ENCODE measurements at places on chromosomes 4 and X. TPM values are rescaled to one million over a fixed set of nuclear protein-coding genes. Genes with fewer than 3 reads are reported as not detected.

Gene HPGD
- 2.4 TPM for total RNA-seq

Gene SLC7A11
- total RNA-seq = 0.19 TPM

Gene AMBN
- not detected for total RNA-seq

Gene TRAPPC2
- 9.9 TPM for total RNA-seq

Gene ADH1B
- 12.6 TPM for total RNA-seq

Gene PLAC1
- not detected for total RNA-seq

- DNase-seq = no peak
These were observed 59.4 kb downstream of the POLR2B start for GRCh38 chr4:57037982-57038604.

DNA sequence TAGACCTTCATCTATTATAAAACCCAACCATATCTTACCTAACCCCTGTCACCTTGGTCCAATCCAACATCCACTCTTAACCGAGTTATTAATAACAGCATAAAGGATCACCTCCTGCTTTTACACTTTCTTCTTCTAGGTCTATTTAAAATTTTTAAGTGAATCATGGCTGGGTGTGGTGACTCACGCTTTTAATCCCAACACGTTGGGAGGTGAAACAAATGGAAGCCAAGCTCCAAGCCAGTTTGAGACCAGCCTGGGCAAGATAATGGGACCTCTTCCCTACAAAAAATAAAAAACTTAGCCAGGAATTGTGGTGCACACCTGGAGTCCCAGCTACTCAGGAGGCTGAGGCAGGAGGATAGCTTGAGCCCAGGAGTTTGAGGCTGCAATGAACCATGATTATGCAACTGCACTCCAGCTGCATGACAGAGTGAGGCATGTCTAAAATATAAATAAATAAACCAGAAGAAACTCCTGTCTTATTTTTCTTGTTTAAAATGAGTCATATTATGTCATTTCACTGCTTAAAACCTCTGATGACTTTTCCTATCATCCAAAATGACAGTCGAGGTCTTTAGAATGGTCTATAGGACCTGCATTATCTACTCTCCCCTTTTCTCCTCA lies 188.4 kb downstream of the GASK1B start:
- DNase-seq = no peak

- DNase-seq = no peak
These were observed 146.3 kb downstream of the SHROOM3 start for GRCh38 chr4:76581077-76581962.

DNA sequence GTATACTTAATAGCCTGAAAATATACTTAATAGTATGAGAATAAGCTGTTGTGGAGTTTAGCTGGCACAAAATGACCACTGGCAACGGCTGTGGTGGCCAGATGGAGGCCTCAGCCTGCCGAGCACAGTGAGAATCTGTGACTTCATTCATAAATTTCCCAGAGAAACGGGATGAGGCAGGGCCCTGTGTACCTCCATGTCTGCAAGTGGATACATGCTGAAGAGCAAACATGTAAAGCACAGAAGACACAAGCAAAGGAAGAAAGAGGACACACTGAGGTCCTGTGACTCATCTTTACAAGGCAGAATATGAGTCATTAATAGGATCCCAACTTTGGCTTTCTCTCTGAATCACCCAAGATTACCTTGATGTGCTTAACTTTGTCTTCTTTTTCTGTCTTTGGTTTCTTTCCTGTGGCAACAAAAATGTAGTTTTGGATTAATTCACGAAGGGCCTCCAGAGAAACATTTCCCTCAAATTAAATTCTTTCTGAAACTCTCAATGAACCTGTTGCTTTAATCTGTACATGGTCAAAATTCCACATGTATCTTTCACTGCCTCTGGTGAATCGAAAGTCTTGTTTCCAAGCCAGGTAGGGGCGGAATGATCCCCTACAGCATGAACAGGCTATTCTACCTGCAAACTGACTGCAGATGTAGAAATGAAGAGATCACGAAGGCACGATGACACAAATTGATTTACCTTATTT lies 56.4 kb downstream of the IRF2 start:
- DNase-seq = no peak

DNA sequence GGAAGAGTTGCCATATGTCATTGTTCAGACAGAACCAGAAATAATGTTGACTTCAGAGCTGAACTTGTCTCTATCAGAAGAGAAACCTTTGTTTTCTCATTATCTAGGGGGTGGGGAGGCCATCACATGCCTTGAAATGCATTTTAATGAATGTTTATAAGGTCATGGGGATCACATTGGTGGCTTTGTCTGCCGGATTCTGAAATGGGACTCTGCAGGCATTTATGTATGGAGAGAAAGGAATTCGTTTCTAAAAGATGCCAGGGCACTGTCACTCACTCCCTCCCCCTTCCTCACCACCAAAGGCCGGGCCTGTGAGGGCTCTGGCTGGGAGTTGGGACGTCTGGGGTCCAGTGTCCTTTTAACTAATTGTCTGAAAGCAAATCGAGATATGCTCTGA lies 102.2 kb downstream of the MAMLD1 start:
- DNase-seq = no peak

DNA sequence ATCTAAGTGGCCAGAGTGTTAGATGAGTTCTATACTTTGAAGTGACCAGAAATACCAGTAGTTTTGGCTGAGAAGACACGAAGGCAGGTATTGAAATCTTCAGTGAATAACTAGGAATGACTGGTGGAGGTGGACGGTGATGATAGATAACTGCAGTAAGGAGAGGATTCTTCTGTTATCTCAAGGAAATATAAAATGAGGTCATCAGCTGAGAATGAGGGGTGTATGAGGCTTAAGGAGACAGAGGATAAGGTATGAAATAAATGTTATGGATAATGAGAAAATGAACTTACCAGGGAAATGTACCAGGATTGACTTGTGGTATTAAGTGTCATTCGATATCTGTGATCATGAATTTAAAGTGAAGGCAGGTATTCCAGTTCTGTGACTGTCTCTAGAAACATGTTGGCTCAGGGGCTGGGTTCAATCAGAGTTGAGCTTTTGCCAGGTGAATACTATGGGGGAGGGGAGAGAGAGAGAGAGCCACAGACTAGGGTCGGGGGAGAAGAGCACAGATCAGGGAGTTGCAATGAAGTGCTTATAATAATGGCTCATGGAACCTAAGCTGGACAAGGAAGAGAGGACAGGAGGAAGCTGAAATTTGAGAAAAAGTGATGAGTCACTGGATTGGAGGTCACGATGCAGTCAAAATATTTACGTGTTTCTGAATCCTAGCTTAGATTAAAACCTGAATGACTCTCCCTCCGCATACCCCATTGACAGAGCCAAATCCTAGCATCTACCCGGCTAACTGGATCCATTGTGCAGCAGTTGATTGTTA lies 37.5 kb upstream of the BRS3 start:
- no peak for DNase-seq

GRCh38 chrX:84046403-84046984 lies 141.5 kb downstream of the RPS6KA6 start:
- DNase-seq = no peak

DNA sequence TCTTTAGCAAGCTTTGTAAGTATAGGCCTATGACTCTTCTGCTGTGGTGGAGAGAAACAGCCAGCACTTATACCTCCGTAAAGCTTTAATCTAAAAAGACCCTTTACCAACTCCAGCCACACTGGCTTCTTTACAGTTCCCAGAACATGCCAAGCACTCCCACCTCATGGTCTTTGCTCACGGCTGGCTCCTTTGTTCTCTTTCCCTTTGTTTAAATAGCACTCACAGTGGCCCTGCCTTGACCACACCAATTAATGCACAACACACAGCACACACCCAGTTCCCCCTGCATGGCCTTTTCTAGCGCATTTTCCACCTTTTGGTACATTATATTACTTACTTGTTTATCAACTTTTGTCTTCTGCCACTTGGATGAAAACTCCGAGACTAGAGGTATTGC lies 18.9 kb downstream of the PPID start:
- no peak for DNase-seq

GRCh38 chr4:150248181-150248580 lies 169.9 kb downstream of the DCLK2 start:
- no peak for DNase-seq

DNA sequence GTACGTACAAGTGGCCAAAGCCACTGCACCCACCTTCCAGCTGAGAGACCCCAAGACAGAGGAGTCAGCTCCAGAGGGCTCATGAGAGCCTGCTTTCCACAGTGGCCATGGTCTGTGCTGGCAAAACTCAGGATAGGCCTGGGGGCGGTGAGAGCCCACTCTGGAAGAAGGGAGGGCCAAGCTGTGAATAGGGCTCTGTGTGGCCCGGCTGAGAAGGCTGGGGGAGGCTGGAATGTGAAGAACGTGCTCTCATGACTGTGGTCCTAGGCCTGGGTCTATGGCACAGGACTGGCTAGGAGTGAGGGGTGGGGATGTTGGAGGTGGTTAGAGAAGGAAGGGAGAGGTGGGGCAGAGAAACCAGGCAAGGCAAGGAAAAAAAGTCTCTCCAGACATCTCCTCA lies 13.3 kb downstream of the STARD8 start:
- no peak for DNase-seq

DNA sequence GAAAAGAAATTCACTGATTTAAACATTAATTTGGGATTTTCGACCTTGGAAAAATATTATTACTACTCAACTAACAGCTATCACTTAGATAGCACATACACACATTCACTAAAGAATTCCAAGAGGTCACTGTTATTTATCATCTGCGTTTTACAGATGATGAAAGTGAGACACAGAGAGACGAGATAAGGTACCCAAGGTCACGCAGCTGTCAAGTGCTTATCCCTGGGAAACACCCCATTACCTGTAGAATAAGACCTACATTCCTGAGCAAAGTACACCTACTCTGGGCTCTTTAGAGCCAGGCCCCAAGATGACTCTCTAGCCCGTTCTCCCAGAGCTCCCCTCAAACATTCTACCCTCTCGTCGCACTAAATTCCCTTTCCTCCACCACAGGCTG lies 48.6 kb downstream of the HAUS3 start:
- no peak for DNase-seq

DNA sequence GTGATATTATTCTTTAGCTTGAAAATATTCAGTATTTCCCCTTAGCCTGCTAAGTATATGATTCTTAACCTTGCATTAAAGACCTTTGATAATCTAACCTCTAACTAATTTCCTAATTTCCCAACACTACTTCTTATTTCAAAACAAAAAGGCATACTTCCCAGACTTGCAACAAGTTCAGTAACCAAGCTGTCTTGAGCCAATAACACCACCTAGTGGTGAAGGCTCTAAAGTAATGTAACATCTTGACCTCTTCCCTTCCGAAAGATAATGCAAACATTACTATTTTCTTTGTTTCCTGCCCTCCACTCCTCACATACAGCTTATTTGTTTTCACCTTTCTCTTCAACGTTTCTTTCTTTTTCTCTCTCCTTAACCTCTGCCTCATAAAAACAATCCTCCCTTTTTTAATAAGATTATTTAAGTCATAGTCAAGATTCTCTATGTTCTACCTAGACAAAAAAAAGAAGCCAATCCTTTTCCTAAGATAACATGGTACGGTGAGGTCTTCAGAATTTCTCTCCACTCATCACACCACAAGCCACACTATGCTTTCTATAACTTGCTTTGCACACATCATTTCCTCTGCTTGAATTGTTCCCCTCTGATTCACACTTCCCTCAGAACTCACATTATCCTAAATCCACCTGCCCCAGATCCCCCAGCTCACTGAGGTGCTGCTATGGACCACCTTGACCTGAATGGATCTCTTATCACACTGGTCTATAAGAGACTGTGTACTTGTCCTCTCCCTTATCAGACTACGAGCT lies 3.5 kb downstream of the FAT1 start:
- DNase-seq = no peak

GRCh38 chr4:181874602-181875001 lies 368.6 kb upstream of the TENM3 start:
- DNase-seq = no peak

DNA sequence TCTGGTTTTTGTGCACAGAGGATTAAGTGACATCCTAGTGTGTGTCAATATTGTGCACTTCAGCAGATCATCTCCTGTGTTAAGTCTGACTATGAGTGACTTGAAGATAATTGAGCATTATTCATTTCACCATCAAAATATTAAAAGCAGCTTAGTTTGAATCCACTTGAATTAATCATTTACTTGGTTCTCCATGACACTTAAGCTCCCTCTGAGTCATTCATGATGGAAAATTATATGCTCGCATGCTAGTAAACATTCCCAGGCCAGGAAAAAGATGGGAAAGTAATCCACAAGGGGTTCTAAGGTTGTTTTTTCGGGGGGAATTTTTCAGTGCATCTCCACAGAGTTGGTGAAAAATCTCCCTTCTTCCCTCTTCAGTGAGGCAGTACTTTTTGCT lies 97.2 kb upstream of the EOLA2 start:
- DNase-seq = no peak

DNA sequence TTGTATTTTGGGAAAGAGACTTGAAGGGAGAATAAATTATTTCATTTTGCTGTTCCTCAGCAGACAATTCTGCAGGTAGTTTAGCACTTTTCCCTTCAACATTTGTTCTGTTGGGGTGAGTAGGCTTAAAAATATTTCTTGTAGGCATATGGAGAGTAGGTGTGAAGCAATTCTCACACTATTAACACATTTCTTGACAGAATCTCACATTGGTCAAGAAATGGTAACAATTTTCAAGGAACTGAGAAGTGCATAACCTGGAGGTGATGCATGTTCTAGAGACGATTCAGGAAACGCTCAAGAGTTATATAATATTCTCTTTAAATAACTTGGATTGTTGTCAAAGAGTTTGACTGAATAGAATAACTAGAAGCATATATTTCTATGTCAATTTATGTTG lies 658.2 kb downstream of the STIM2 start:
- no peak for DNase-seq

DNA sequence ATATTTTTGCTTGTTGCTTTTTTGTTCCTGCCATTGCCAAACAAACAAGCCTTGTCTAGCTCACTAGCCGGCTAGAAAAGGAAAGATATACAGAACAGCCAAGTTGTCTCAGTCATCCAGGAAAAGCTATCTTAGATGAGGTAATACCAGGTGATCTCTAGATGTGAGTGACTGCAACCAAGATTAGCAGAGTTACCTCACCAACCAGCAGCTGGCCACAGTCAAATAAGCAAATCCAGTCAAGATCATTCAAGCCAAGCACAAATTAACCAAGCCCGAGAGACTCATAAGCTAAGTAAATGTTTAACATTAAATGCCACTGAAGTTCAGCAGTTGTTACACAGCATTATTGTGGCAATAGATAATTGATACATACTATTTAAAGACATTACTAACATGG lies 108.6 kb downstream of the CENPC start:
- no peak for DNase-seq

GRCh38 chr4:127778102-127778501 lies 4.0 kb upstream of the HSPA4L start:
- no peak for DNase-seq

GRCh38 chrX:85111347-85111746 lies 107.7 kb downstream of the APOOL start:
- DNase-seq = no peak

- DNase-seq = no peak
These were observed 49.1 kb downstream of the GPRIN3 start for GRCh38 chr4:89258506-89258905.

- DNase-seq = no peak
These were observed 155.8 kb downstream of the RPA4 start for GRCh38 chrX:97039363-97040029.

All from cardiac septum (tissue), 1 donor.